Osteoblast (primary cell): ENCODE measurements at places on chromosomes 4 and X. TPM values are rescaled to one million over a fixed set of nuclear protein-coding genes. Genes with fewer than 3 reads are reported as not detected.

The SPRY1 gene
- total RNA-seq, result 5.0 and 5.1 TPM in 2 replicates

The SHOX gene
- 11.8 and 13.4 TPM in 2 replicates for total RNA-seq

The GPR119 gene
- total RNA-seq, result not detected in 2 replicates

The RBMXL3 gene
- total RNA-seq, result not detected in 2 replicates

The HOPX gene
- total RNA-seq, result 0.29 and 0.36 TPM in 2 replicates

The TEX13B gene
- total RNA-seq, result not detected in 2 replicates

DNA sequence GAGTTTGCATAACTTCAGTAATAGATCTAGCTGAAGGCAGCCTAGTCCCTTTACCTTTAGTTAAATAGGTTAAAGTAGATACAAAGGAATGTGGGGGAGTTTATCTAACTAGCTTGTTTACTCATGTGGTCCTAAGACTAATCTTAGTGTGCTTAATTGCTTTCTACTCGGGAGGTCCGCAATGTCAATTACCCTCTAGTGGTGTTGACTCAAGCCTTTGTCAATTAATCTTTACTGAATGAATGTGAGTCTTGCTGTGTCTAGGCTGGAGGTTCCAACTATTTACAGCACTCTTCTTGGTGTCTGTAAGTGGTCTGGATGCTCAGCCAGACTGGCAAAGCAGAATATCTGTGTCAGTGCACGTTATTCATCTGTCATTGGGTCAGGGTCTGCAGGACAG, 17.9 kb upstream of the YTHDC1 start:
- DNase-seq, result no peak
- no peaks in the 10 kb centered on the region for H3K27me3 ChIP-seq
- H3K4me1 ChIP-seq, result peaks cover 31% of the 10 kb centered on the region

DNA sequence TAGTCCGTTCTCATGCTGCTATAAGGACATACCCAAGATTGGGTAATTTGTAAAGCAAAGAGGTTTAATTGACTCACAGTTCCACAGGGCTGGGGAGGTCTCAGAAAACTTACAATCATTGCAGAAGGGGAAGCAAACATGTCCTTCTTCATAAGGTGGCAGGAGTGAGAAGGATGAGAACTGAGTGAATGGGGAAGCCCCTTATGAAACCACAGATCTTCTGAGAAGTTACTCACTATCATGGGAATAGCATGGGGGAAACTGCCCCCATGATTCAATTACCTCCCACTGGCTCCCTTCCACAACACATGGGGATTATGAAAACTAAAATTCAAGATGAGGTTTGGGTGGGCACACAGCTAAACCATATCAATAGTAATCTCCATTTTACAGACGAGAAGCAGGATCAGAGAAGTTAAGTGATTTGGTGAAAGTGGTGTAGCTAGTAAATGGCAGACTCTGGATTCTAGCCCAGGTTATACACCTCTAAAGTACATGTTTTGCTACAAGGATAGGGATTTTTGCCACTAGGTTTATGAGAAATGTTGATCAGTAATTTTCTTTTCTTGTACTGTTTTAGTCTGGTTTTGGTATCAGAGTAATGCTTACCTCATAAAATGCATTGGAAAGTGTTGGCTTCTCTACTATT, 47.3 kb upstream of the C1GALT1C1 start:
- H3K27ac ChIP-seq, result no peak overlapping the region
- no peak overlapping the region for H3K4me3 ChIP-seq
- H3K4me1 ChIP-seq, result peaks cover 10% of the 10 kb centered on the region
- H3K27me3 ChIP-seq, result no peaks in the 10 kb centered on the region
- H3K36me3 ChIP-seq, result no peaks in the 10 kb centered on the region

DNA sequence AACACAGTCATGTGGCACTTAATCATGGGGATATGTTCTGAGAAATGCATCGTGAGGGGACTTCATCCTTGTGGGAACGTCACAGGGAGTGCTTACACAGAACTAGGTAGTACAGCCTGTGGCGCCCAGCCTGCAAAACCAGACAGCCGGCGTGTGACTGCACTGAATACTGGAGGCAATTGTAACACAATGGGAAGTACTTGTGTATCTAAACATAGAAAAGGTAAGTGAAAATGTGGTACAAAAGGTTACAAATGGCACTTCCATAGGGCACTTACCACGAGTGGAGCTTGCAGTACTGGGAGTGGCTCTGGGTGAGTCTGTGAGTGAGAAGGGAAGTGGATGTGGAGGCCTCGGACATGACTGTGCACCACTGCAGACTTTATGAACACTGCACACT, 5.2 kb downstream of the TLR3 start:
- H3K27me3 ChIP-seq, result no peaks in the 10 kb centered on the region
- no peaks in the 10 kb centered on the region for H3K36me3 ChIP-seq
- H3K4me3 ChIP-seq, result no peak overlapping the region
- H3K27ac ChIP-seq, result no peak overlapping the region

DNA sequence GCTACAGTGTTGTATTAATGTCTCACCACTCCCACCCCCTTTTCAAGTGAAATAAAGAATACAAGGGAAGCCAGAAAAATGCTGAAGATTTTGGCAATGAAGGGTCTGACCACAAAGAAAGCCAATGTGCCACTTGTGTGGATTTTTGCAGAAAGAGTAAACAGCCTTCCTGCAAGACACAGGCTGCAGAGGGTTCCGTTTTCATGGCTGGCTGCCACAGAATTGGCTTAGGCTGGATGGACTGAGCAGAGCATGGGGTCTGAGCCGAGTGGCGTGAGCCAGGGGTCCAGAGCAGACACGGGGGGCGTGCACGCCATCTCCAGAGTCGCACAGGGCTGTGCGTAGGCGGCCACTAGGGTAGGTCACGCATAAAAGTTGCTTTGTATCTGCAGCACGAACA, 69.2 kb downstream of the MTNR1A start:
- H3K4me1 ChIP-seq, result peaks cover 5% of the 10 kb centered on the region
- H3K27me3 ChIP-seq, result no peaks in the 10 kb centered on the region
- no peaks in the 10 kb centered on the region for H3K36me3 ChIP-seq
- DNase-seq, result peak; percentile 42

DNA sequence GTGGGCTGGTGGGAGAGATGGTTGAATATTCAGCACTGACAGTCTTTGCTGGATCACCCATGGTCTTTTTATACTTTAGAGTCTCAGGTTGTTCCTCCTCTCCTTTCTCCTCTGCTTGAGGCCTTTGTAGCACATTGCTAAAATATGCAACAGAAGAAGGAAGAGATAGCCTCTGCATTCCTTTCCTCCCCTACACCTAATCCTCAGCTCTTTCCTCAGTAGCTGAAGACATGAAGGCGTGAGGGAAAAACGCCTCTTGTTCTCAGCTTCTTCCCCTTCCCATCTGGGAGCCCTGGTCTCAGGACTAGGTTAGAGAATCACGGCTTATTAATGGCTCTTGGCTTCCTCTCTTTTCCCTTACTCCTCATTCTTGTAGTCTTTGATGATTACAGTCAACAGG, 76.8 kb downstream of the RNF150 start:
- no peak overlapping the region for H3K27ac ChIP-seq
- H3K27me3 ChIP-seq, result no peaks in the 10 kb centered on the region
- no peaks in the 10 kb centered on the region for H3K36me3 ChIP-seq
- H3K4me3 ChIP-seq, result no peak overlapping the region

- no peaks in the 10 kb centered on the region for H3K27me3 ChIP-seq
- no peak overlapping the region for H3K4me3 ChIP-seq
- no peak for DNase-seq
- no peaks in the 10 kb centered on the region for H3K36me3 ChIP-seq
- H3K27ac ChIP-seq, result no peak overlapping the region
Observed at GRCh38 chr4:77493829-77494551, 111.6 kb upstream of the CXCL13 start.

- H3K36me3 ChIP-seq, result no peaks in the 10 kb centered on the region
- no peaks in the 10 kb centered on the region for H3K4me1 ChIP-seq
- no peak overlapping the region for H3K27ac ChIP-seq
- peak; percentile 23 for DNase-seq
- H3K27me3 ChIP-seq, result no peaks in the 10 kb centered on the region
Observed at GRCh38 chr4:8748236-8748575, 123.4 kb downstream of the HMX1 start.

DNA sequence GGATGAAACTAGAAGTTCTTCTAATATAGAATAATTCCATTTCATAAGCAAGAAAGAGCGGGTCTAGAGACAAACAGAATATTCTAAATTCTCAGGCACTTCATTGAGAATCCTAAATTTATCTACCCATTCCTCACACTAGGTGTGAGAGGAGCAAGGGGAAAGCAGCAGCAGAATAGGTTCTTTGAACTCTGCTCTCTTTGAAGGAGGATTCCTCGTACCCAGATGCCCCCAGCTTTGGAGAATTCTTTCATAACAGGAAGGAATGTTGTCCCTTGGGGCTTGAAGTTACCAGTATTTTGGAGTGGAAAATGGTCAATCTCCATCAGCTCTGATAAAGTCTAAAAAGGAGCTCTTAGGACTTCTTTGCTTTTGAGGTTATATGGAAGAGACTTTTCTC, 59.7 kb upstream of the RASGEF1B start:
- no peaks in the 10 kb centered on the region for H3K27me3 ChIP-seq
- no peak for DNase-seq
- H3K4me3 ChIP-seq, result no peak overlapping the region
- no peak overlapping the region for H3K27ac ChIP-seq
